ENCODE measurements at places on chromosomes 3 and 15. TPM values are rescaled to one million over a fixed set of nuclear protein-coding genes. Genes with fewer than 3 reads are reported as not detected.

The MAGEL2 gene
- not detected for total RNA-seq

The ARL6IP5 gene
- 111 TPM for total RNA-seq

The ECE2 gene
- not detected for total RNA-seq

- no peak for DNase-seq
Observed at GRCh38 chr3:45597581-45597980, 3.0 kb downstream of the LIMD1 start.

DNA sequence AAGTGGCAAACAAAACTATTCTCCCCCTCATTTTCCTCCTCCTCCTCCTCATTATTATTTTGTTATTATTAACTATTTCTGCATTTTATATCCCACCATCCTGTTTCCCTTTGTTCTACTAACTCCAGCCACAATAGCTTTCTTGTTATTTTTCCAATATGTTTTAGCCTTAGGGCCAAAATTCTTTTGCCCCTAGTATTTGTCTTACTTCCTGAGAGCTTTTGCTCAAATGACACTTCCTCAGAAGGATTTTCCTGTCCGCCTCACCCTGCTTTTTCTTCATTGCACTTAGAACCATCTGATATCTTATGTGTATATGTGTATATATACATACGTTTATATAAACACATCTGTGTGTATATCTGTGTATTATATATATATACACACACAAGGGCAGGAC, 32.7 kb upstream of the NUDT16 start:
- no peak for DNase-seq

DNA sequence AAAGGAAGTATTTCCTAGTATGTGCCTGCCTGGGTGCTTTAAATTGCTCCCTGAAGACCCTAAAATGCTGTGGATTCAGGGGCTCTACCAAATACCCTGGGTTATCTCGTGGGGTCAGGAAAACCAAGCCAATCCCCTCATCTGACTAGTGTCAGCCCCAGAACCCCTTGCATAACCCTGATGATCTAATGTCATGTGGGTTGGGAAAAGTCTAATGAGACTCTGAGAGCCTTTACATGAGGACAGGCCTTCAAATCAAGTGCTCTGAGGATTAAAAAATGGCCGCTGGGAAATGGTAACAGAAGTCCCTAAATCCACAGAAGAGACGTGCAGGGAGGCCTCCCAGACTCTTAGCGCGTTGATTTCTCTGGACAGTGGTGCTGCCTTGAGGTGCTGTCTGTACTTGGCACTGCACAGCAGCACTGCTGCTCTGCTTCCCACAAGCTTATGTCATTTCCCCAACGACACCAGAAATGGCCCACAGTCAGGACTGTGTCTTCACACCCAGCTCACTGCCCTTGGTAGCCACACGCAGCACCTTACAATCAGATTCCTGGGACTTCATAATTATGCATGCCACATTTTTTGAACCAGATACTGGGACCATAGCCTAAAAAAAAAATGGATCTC, 16.6 kb downstream of the EIF4E3 start:
- DNase-seq = no peak
